HT1080 (cell line): ENCODE measurements at places on chromosomes 6 and 20. TPM values are rescaled to one million over a fixed set of nuclear protein-coding genes. Genes with fewer than 3 reads are reported as not detected.

- peak; percentile 99 for DNase-seq
These were observed 207.1 kb downstream of the NFATC2 start for GRCh38 chr20:51335329-51335841.

GRCh38 chr20:14214046-14214445 lies 123.4 kb downstream of the FLRT3 start:
- no peak for DNase-seq

- no peak for DNase-seq
These were observed 10.6 kb downstream of the MYB start for GRCh38 chr6:135191508-135192255.

Gene DNPH1
- 92.6 and 123 TPM in 2 replicates for total RNA-seq

DNA sequence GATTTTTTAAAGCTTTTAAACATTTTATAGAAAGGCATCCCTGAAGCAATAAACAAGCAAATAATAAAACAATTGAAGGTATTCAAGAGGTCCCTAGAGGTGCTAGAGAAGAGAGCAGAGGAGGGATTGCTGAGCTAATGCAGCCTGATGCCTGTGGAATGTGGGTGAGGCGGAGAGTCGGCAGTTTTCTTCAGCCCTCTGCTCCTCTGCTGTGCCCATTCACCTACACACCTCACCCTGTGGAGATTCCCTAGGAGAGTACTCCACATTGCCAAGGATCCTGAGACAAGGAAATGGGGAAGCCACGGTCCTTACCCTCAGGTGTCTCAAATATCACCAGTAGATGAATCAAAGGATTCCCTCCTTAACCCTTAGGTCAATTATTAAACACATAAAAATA lies 199.8 kb upstream of the POU3F2 start:
- no peak for DNase-seq

Gene GLP1R
- not detected in 2 replicates for total RNA-seq

GRCh38 chr6:33324125-33324524 lies 6.6 kb upstream of the ZBTB22 start:
- DNase-seq = no peak

DNA sequence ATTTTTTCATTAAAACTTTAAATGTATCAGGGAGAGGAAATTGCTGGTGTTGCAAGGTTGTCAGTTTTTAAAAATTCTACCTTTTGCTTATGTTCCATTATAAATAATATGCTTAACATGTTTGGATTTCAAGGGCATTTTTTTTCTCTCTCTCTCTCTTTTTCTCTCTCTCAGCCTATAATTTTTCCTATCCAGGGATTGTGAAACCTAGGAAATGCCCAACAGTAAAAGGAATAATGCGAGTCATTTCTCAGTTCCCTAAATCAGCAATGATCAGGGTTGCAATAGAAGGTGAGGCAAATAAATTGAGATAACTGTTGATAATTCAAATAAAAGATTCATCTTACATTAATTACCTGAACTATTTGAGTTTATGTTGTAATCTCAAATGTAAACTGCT lies 53.2 kb upstream of the IFNGR1 start:
- DNase-seq = no peak

DNA sequence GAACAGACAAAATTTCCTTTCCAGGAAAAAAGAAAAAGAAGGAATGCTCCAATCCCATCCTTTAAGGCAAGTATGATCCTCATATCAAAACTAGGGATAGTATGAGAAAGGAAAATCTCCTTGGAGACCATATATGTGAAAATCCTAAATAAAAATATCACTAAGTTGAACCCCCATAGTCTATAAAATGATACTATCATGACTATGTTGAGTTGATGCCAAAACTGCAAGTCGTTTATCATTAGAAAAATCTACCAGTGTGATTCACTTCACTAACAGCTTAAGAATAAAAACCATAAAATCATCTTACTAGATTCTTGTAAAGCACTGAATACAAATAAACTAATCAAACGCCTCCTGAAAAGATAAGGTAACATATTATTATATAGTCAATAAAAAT lies 76.6 kb upstream of the STXBP5 start:
- no peak for DNase-seq

Gene GTSF1L
- total RNA-seq = not detected in 2 replicates

Gene MLN
- not detected in 2 replicates for total RNA-seq

Gene PRR18
- total RNA-seq = not detected in 2 replicates

DNA sequence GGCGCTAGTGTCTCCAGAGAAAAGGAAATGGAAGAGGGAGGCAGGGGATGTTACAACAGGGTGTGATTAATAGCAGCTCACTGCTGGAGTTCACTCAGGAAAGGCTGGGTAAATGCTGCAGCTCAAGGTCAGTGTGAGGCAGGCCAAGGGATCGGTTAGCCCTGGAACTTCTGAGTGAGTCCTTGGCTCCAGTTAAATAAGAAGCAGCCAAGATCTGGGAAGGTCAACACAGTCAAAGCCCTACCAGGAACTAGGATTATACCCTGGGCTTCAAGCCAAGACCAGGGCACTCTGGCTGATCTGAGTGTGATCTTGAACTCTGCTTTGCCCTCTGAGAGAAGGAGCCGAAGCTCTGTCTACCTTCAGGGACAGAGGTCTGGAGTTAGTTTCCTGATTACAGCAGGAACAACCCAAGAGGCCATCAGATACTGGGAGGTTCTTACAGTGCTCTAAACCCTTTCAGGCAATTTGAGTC lies 44.3 kb downstream of the TPD52L1 start:
- DNase-seq = peak; percentile 85

DNA sequence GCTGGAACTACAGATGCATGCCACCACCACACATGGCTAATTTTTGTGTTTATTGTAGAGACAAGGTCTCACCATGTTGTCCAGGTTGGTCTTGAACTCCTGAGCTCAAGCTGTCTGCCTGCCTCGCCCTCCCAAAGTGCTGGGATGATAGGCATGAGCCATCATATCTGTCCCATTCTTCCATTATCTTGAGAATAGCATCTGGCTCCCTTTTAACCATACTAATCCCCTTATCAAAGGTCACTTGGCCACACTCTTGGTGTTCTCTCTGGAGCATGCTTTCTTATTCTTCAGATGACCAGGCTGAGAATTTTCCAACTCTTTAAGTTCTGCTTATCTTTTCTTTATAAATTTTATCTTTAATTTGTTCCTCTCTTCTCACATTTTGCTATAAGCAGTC lies 15.9 kb upstream of the TRERF1 start:
- no peak for DNase-seq

DNA sequence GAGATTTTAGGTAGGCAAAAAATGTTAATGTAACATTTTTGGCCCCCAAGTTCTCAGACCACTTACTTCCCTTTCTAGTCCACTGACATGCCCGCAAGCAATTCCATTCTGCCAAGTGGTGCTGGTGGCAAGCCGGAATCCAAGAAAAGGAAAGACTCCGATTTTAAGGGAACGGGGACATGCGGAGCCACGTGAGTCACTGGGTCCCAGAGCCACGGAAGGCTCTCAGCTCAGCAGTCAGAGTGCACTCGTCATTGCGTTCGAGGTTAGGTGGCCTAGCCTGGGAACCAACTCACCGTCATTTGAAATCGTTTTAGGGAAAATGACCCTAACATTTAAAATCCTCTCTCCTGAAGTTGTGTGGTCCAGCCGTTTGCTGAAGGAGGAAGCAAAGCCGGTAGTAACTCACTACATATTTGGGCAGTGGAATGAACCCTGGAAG lies 711 bp upstream of the SIRT5 start:
- DNase-seq = peak; percentile 51

Gene LPA
- not detected in 2 replicates for total RNA-seq

GRCh38 chr20:21064924-21065323 lies 41.2 kb downstream of the LINC00237 start:
- no peak for DNase-seq

DNA sequence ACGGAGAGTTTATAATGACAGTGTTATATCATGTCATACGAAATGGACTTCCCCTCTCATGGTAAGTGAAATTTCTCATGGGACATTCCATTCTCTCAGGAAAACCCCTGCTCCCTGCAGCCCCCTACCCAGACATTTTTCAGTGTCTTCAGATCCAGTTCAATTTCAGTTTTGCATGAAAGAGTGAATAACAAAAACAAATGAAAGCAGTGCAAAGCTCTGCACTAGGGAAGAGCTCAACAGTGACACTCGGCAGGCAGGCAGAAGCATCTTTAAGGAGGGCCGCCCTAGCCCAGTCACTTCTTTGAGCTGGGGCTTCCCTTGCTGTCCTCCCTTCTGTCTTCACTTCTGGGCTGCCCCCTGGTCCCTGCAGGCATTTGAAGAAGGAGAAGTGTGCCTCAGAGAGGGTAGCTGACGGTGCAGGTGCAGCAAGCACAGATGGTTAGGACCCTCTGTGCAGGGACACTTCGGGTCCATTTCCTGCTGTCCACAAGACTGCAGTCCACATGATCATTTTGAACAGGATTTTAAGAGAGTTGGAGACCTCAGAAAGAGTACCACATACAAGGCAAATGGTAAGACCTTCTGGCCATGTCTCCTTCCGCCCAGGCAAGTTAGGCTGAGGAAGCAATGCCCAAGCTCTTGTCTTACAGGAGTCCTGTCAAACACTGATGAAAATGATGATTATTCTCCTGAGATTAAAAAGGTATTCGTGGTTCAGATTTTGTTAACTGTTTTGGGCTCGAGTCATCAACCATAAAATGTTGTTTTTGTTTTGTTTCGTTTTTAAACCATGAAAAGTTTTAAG lies 5.4 kb upstream of the DUSP22 start:
- no peak for DNase-seq

- peak; percentile 99 for DNase-seq
These were observed 126.0 kb upstream of the SLC2A12 start for GRCh38 chr6:134178161-134179044.

- DNase-seq = peak; percentile 54
These were observed 2.1 kb upstream of the RPS12 start for GRCh38 chr6:132812255-132812732.
